ENCODE measurements at places on chromosomes 4 and X.

DNA sequence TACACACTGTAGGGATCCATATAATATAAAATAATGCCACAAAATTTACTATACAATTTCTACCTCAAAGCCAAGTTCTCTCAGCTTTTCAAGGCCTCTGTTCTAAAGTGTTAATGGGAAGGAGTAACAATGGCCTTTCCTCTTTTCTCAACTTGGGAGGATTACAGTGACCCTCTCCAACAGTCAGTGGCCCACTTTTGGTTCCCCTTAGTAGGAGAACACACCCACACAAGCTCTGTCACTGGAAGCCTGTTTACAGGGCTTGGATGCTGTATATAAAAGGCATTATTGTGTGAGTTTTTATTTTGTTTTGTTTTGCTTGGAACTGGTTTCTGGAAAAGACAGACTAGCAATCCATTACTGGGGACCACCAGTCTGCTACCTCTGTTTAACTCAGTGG, 1.8 kb downstream of the ARHGEF6 start:
- no peaks in the 10 kb centered on the region for H3K27me3 ChIP-seq
- H3K36me3 ChIP-seq, result 0 out of 2 replicates have a peak, but pooled peaks cover 7% of the 10 kb centered on the region
- no peak for DNase-seq
- H3K4me1 ChIP-seq, result peaks cover 63% of the 10 kb centered on the region
- H3K27ac ChIP-seq, result peak overlapping the region; percentile 85
- H3K4me3 ChIP-seq, result peak overlapping the region; percentile 56

DNA sequence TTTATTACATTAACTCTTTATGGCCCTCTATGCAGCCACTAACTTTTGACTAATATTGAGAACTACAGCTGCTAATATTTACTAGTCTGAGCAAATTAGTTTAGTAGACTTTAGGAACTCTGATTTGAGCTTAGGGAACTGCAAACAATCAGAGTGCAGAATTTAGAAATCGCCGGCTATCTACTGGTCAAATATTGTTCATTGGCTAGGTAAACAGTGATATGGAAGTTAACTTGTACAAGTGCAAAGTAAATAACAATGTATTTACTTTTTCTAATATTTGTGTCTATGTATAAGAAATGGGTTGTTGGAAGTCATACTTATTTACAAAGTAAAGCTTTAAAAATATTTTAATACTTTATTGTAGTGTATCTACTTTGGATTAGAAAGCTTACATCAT, 279.6 kb downstream of the CFAP299 start:
- H3K4me1 ChIP-seq, result no peaks in the 10 kb centered on the region
- H3K27me3 ChIP-seq, result peaks cover 3% of the 10 kb centered on the region
- H3K27ac ChIP-seq, result no peak overlapping the region
- no peak overlapping the region for H3K4me3 ChIP-seq
- H3K36me3 ChIP-seq, result no peaks in the 10 kb centered on the region

- H3K36me3 ChIP-seq, result no peaks in the 10 kb centered on the region
- DNase-seq, result no peak
- H3K4me1 ChIP-seq, result no peaks in the 10 kb centered on the region
- no peaks in the 10 kb centered on the region for H3K27me3 ChIP-seq
- no peak overlapping the region for H3K4me3 ChIP-seq
- no peak overlapping the region for H3K27ac ChIP-seq
Measured at GRCh38 chr4:150799207-150799606, 215.9 kb downstream of the LRBA start.

GRCh38 chr4:24260923-24261564, 323.3 kb downstream of the DHX15 start:
- no peak overlapping the region for H3K4me3 ChIP-seq
- no peak for DNase-seq
- H3K4me1 ChIP-seq, result no peaks in the 10 kb centered on the region
- no peaks in the 10 kb centered on the region for H3K36me3 ChIP-seq
- no peaks in the 10 kb centered on the region for H3K27me3 ChIP-seq
- H3K27ac ChIP-seq, result no peak overlapping the region

DNA sequence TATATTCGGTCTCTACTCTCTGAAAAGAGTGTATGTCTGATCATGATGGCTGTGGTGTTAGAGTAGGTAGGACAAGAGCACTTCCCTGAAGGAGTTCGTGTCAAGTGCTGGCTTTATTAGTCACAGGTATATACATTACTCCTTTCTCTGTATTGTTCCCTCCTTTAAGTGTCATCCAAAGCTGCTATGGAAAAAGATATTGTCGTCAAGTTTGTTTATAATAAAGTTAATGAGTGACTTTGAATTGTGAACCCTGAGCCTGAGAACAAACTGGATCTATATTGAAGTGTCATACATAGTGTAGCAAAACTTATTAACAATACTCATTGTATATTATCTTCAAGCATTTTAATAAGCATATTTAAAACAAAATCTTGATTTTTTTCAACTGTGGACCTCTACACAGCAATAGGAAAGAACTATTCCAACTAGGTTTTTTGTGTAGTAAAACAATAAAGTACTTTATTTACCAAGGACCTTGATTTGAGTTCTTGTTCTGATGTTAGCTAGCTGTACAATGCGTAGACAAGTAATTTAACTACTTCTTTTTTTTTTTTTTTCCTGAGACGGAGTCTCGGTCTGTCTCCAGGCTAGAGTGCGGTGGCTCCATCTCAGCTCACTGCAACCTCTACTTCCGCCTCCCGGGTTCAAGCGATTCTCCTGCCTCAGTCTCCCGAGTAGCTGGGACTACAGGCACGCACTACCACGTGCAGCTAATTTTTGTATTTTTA, 177.7 kb downstream of the RAPGEF2 start:
- no peaks in the 10 kb centered on the region for H3K36me3 ChIP-seq
- H3K27me3 ChIP-seq, result no peaks in the 10 kb centered on the region
- H3K4me1 ChIP-seq, result no peaks in the 10 kb centered on the region
- H3K4me3 ChIP-seq, result no peak overlapping the region
- no peak overlapping the region for H3K27ac ChIP-seq

- no peaks in the 10 kb centered on the region for H3K36me3 ChIP-seq
- H3K27me3 ChIP-seq, result no peaks in the 10 kb centered on the region
- peaks cover 16% of the 10 kb centered on the region for H3K4me1 ChIP-seq
- DNase-seq, result no peak
- no peak overlapping the region for H3K4me3 ChIP-seq
Measured at GRCh38 chr4:94346541-94346940, 3.9 kb upstream of the HPGDS start.

- no peak overlapping the region for H3K27ac ChIP-seq
- H3K4me1 ChIP-seq, result no peaks in the 10 kb centered on the region
- H3K36me3 ChIP-seq, result no peaks in the 10 kb centered on the region
- H3K27me3 ChIP-seq, result no peaks in the 10 kb centered on the region
Measured at GRCh38 chr4:138902705-138903104, 112.9 kb upstream of the NOCT start.

- no peak overlapping the region for H3K27ac ChIP-seq
- no peaks in the 10 kb centered on the region for H3K4me1 ChIP-seq
- H3K36me3 ChIP-seq, result no peaks in the 10 kb centered on the region
- DNase-seq, result no peak
Measured at GRCh38 chrX:87895421-87895820, 377.8 kb downstream of the KLHL4 start.

DNA sequence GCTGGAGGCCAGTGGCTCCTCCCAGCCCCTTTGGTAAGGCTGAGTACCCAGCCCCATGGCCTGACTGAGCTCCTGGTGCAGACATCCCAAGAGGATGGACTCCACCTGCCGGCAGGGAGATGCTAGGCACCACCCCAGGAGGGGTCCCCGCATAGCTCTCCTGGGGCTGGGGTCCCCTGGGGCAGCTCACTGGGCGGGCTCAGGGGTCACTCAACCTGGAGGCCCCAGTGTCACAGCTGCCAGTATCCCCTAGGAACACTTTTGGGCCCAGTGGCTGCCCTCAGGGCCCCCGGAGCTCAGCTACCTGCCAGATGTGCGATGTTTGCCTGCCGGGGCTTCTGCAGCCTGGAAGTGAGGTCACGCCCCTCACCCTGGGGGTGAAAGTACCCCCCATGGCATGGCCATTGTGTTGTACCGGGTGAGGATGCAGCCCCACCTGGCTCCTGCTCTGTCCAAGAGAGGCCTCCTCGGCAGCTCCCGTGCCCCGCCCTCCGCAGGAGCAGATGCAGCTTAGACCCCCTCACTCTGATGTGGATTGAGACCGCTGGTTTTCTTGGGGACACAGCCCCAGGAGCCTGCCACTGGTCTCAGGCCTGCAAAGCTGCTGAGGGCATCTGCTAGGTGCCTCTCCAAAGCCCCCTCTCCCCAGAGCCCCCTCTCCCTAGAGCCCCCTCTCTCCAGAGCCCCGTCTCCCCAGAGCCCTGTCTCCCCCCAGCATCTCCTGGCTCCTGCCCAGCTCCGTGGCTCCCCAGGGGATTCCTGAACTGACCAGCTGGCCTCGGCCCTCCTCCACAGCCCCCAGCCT, 6.7 kb upstream of the HGFAC start:
- DNase-seq, result no peak
- no peaks in the 10 kb centered on the region for H3K36me3 ChIP-seq
- H3K4me1 ChIP-seq, result no peaks in the 10 kb centered on the region
- H3K27me3 ChIP-seq, result no peaks in the 10 kb centered on the region
- no peak overlapping the region for H3K4me3 ChIP-seq

- H3K27me3 ChIP-seq, result no peaks in the 10 kb centered on the region
- H3K4me3 ChIP-seq, result no peak overlapping the region
- DNase-seq, result no peak
- H3K36me3 ChIP-seq, result no peaks in the 10 kb centered on the region
- no peak overlapping the region for H3K27ac ChIP-seq
- no peaks in the 10 kb centered on the region for H3K4me1 ChIP-seq
Measured at GRCh38 chrX:134749706-134750445, 91.6 kb upstream of the PLAC1 start.

GRCh38 chr4:67576538-67576937, 18.0 kb downstream of the STAP1 start:
- H3K4me3 ChIP-seq, result no peak overlapping the region
- DNase-seq, result no peak
- no peaks in the 10 kb centered on the region for H3K27me3 ChIP-seq
- peaks cover 23% of the 10 kb centered on the region for H3K4me1 ChIP-seq
- H3K36me3 ChIP-seq, result no peaks in the 10 kb centered on the region

- no peaks in the 10 kb centered on the region for H3K36me3 ChIP-seq
- DNase-seq, result no peak
- no peak overlapping the region for H3K27ac ChIP-seq
- H3K4me3 ChIP-seq, result no peak overlapping the region
- H3K27me3 ChIP-seq, result no peaks in the 10 kb centered on the region
Measured at GRCh38 chrX:15298201-15298600, 17.2 kb downstream of the ASB11 start.

DNA sequence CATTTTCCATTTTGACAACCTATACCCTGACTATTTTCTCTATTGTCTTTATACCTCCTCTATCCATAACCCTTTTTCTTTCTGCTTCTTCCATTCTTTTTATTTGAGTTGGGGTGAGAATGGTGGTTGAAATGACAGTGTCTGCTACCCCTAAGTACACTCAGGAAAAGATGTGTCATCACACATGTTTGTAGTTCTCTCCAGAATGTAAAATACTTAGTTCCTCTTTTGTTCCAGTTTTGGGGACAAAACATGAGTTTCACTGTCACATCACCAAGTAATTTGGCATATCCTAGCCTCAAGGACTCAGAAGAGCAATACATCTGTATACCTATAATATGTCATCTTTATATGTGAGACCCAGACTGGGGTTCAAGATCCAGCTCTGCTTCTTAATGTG, 90.3 kb downstream of the COMMD8 start:
- H3K27me3 ChIP-seq, result no peaks in the 10 kb centered on the region
- no peaks in the 10 kb centered on the region for H3K36me3 ChIP-seq
- no peak for DNase-seq
- no peak overlapping the region for H3K4me3 ChIP-seq
- H3K27ac ChIP-seq, result no peak overlapping the region

DNA sequence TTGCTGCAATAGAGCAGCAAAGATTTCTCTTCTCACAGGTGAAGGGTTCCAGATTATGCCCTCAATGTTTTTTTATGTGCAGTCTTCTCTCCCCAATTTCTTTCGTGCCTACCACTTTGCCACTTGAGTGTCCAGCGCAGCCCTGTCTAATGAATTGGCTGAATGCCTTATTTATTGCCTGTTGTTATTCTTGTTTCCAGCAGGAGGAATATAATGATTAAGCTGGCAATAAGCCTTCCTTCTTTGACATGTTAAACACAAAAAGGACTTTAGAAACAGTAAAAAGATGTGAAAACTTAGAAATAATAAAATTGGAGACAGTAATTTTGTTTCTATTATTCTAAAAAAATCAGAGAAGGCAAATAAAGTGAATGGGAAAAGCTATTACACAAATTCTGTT, 34.6 kb upstream of the FRAS1 start:
- H3K27me3 ChIP-seq, result no peaks in the 10 kb centered on the region
- H3K4me1 ChIP-seq, result no peaks in the 10 kb centered on the region
- no peak for DNase-seq
- no peak overlapping the region for H3K4me3 ChIP-seq
- no peak overlapping the region for H3K27ac ChIP-seq

GRCh38 chrX:37349221-37350033, at the start of gene PRRG1:
Gene PRRG1 (plus strand): TSS chrX:37349364. CDS start chrX:37406250, 56,886 bp downstream.
- H3K4me1 ChIP-seq, result no peaks in the 10 kb centered on the region
- no peak within 1 kb of the TSS for H3K4me3 ChIP-seq
- H3K27ac ChIP-seq, result no peak within 1 kb of the TSS
- no peaks in the 10 kb centered on the region for H3K36me3 ChIP-seq
- DNase-seq, result no peak
- H3K27me3 ChIP-seq, result no peaks in the 10 kb centered on the region

DNA sequence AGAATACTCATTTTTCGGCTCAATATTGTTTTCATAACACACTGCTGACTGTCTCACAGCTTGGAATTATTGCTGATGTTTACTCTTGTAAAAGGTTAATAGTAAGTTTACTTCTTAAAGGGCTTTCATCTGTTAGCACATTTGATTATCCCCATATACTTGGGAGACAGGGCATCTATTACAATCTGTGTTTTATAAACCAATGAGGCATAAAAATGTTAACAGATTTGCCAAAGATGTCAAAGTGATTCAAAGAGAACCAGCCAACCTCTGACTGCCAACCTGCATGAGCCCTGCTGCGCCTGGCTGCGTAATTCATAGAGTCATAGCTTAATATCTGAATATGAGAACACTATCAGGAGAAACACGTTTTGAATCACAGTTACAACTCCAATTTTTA, 665.6 kb downstream of the TRIML1 start:
- no peak overlapping the region for H3K4me3 ChIP-seq
- no peaks in the 10 kb centered on the region for H3K27me3 ChIP-seq
- no peaks in the 10 kb centered on the region for H3K36me3 ChIP-seq
- no peak for DNase-seq

DNA sequence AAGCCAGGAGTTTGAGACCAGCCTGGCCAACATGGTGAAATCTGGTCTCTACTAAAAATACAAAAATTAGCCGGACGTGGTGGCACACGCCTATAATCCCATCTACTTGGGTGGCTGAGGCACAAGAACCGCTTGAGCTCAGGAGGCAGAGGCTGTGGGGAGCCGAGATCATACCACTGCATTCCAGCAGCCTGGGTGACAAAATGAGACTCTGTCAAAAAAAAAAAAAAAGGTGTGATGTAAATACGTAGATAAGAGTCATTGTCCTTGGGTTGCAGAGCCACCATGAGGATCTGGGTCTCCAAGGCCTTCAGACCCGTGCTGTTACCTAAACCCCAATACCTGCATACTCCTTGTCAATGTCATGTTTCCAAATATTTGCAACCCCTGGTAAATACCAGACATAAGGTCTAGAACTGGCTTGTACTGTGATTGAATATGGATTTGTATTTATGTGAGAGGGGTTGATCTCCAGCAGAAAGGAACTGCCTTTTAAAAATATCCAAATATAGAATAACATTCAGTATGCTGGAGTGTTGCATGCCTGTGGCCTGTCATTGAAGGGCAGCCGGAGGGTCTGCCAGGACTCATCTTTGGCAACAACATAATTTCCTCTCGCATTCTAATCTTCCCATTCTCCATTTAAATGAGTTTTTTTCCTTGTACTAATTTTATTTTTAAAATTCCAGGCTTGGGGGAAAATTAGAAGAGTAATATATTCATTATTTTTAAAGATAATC, 40.4 kb downstream of the ATXN3L start:
- H3K27me3 ChIP-seq, result no peaks in the 10 kb centered on the region
- no peaks in the 10 kb centered on the region for H3K4me1 ChIP-seq
- H3K27ac ChIP-seq, result no peak overlapping the region
- no peaks in the 10 kb centered on the region for H3K36me3 ChIP-seq
- DNase-seq, result no peak
